SHP77 (cell line): ENCODE measurements at places on chromosomes 2 and 18.

DNA sequence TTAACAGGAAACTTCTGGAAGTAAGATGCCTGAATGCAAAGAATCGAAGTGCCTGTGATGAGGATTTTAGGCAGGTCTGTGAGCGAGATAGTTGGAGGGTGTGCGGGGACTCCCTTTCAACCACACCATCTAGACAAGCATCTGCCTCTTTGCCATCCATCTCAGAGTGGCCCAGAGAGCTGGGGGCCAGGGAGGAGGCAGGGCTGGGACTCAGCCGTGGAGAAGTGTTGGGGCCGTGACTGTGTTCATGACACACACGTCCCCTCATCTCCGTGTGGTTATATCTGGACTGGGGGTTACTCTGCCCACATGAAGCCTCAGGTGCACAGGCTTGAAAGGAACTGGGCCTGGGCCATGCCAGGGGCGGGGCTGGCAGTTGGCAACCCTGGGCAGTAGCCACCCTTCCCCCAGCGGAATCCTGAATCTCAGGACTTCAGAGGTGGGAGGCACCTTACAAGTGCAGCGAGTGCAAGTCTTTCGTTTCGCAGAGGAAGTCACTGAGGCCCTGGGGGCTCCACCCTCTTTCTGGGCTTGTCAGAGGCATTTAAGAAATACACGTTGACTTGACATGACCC is 112.5 kb downstream of the SLC4A3 start:
- no peak for DNase-seq

- no peak for DNase-seq
Measured at GRCh38 chr2:196591621-196592022, 47.9 kb upstream of the CCDC150 start.

- DNase-seq = no peak
Measured at GRCh38 chr2:34899079-34899478, 1300.0 kb upstream of the FAM98A start.

- peak; percentile 20 for DNase-seq
Measured at GRCh38 chr2:206084870-206085741, 868 bp downstream of the INO80D start.
